ENCODE measurements at places on chromosomes 3 and 15.

GRCh38 chr15:90813796-90814190 is 54.6 kb upstream of the FURIN start:
- DNase-seq = no peak

GRCh38 chr3:184186184-184186901 is at the start of gene ABCF3:
ABCF3 (plus strand) TSS chr3:184186199; CDS start chr3:184186208, 9 bp downstream.
- DNase-seq = peak; percentile 70

- no peak for DNase-seq
Measured at GRCh38 chr15:33375236-33375635, 64.5 kb downstream of the RYR3 start.

DNA sequence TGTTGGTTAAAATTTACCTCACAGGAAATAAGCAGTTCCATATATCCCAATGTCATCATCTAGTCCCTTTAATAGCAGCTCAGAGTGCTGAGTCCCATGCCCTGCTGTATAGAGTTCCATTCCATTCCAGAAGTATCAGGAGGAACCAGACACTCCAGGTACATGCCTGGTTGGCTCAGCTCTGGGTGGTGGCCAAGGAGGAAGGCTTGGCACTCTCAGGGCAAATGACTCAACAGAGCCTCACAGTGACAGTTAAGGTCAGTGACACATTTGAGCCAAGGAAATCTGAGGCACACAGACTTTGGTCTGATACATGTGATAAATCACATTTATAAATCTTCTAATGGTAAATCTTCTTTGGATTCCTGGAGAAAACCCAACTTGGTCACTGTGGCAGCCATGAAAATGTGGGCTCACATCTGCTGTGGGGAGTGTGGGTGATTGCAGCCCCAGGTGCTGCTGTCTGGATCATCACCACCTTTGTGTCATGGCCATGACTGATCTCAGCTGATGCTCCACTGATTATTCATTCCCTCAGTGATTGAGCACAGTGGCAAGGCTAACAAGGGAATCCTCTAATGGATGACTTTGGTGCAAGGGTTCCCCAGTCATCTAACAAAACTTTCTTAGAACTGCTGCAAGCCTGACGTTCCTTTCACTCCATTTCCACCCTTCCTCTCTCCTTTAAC is 9.3 kb downstream of the HHLA2 start:
- DNase-seq = peak; percentile 11

- DNase-seq = no peak
Measured at GRCh38 chr15:36885771-36886170, 214.6 kb downstream of the MEIS2 start.

- DNase-seq = no peak
Measured at GRCh38 chr15:79657722-79658121, 225.6 kb downstream of the MINAR1 start.

- DNase-seq = no peak
Measured at GRCh38 chr15:70555713-70556112, 207.6 kb downstream of the UACA start.

- DNase-seq = peak; percentile 18
Measured at GRCh38 chr3:117674321-117674720, 964.7 kb downstream of the TUSC7 start.

DNA sequence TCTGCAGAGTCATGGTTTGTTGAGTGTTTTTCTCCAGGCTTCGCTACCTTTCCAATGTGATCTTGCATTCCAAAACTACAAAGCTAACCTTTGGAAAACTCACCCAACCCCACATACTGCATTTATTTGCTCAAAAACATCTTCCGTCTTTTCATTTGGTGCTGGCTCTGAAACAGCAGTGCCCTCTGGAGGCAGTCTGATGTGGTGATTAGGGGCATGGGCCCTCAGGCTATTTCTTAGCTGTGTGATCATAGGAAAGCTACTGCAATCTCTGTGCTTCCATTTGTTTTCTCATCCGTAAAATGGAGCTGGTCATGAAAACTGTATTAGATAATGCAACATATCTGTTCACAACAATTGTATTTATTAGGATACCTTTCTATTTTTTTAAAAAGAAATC is 47.0 kb downstream of the MTHFS start:
- peak; percentile 52 for DNase-seq

DNA sequence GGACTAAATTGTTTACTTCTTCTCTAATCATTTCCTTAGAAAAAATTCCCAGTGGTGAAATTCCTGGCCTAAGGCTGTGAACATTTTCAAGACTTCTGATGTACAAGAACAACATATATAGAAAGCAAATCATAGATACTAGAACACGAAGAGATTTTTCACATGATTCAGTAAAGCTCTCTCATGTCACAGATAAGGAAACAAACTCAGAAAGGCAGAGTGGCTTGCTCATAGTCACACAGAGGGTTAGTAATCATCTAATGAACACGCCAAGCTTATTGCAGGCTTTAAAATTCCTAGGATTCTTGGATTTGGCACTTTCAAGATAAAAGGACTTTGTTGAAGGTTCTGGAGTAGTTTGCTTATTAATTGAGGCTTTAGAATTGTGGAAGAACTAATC is 26.2 kb downstream of the CRTAP start:
- DNase-seq = no peak

DNA sequence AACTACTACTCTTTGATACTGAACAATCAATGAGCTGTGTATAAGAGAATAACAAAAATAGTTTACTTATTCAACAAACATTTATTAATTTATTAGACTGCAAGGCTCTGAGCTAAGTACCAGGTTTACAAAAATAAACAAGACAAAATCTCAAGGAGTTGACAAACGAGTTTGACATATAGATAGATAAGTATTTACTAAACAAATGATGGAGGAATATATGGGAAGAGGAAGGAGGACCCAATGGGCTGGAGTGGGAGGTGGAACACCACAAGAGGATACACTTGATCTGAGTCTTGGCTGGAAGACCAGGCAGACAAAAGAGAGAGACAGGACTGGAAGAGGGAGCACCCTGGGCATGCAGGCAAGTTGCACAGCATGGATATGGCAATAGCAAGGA is 47.5 kb upstream of the FSIP1 start:
- no peak for DNase-seq

DNA sequence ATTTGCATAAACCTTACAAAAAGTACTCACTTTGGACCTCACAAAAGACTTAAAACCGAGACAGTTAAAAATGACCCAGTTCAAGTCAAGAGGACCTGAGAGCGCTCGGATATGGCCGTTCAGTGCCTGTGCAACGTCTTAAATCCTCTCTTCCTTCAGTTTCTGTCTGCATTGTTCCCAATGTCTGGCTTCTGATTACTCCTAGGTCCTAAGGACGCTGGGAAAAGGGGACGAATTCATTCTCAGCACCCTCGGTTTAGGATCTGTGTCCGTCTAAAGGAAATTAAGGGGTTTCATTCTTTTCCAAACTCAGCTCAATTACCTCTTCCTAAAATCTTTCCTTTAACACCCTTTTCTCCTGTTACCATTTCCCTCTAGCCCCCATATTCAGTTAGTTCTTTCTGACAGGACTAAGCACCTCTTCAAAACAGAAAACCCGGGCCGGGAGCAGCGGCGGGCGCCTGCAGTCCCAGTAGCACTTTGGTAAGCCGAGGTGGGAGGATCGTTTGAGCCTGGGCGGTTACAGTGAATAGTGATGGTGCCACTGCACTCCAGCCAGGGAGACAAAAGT is 970 bp downstream of the DPPA4 start:
- peak; percentile 15 for DNase-seq

DNA sequence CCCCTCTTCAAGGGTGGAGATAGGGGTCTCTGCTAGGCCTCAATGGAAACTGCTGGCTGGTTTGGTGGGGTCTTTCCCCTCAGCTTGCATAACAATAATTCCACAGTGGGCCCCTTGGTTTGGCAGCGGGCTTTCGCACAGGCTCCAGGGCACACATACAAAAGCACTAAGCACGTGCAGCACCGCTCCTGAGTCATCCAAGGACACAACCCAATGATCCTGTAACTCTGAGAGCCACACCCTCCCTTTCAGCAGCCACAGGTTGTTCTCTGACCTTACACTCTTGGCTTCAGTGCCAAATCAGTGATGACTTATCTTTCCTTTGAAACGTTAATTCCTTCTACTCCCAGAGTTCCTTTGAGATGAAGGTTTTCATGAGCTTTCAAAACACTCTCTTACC is 41.7 kb downstream of the DAPK2 start:
- DNase-seq = peak; percentile 68

GRCh38 chr3:184078851-184079250 is 18.0 kb upstream of the HTR3E start:
- peak; percentile 8 for DNase-seq

DNA sequence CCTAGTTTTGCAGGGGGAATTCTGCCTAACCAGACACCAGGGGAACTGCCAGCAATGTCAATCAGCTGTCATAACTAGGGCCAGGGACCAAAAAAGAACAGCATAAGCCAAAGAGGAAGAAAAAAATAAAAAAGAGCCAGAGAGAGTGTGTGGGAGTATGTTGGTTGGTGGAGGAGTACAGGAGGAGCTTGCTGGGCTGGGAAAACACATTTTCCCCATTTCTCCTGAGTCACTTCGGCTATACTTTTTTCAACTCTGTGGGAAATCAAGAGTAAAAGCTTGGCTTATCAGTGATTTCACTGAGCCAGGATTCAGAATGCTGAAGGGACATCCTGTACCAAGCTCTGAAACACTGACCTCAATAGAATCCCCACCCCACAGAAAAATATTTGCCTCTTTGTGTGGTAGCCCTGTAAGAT is 144.7 kb upstream of the DPH6 start:
- DNase-seq = peak; percentile 94

GRCh38 chr3:58214484-58215316 is 3.9 kb upstream of the DNASE1L3 start:
- DNase-seq = peak; percentile 53

DNA sequence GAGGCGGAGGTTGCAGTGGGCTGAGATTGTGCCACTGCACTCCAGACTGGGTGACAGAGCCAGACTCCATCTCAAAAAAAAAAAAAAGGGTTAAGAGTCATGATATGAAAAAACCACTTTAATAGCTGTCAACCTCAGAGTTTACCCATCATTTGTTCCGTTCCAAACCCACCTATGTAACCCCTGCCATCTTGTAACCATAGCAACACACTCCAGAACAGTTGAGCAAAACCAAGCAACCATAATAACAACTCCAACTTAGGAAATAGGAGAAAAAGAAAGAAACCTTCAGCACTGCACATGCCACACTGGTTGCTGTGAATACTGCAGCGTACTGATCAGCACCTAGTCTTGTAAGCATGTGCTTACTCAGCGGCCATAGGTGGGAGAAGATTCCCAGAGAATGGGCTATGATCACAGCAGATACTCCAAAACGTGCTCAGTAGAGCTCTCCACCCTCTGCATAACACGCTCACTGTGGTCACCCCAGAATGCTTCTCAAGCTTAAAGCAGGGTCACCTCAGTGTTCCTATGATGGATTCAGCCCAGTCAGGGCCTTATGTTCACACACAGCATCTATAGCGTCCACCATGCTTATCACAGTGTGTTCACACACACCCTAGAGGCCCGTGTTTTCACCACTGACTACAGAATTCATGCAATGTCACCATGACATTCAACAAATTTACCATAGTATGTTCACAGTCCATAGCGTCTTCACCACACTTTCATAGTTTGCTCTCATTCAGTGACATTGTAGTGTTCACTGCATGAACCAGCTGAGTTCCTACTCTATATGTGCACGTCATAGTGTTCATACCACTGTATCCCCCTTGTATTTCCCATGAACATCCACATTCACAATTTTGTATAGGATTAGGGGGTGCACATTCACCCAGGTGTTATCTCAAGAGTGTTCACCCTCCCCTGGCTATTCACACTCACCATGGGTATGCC is 6.5 kb upstream of the CILP start:
- DNase-seq = no peak

GRCh38 chr15:36178303-36178633 is 401.2 kb upstream of the CDIN1 start:
- DNase-seq = no peak

- DNase-seq = no peak
Measured at GRCh38 chr3:69342074-69342473, 43.8 kb downstream of the FRMD4B start.

- no peak for DNase-seq
Measured at GRCh38 chr3:170621256-170621655, 35.4 kb upstream of the SLC7A14 start.

DNA sequence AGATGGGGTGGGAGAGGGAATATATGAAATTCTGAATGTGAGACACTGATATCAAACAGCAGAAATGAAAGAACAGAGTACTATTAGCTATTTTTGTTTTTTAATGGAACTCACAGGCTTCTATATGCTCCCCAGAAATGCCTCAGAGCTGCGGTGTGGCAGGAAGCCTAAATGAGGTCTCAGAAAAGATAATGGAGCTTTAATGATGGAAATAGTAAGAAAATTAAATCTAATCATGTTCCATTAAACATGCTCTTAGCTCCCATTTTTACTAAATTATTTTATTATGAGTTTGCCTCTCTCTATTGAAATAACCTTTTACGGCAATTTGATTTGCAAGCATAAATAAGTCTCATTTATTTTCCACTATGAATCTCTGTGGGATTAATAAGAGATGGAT is 378.9 kb downstream of the ULK4 start:
- no peak for DNase-seq

DNA sequence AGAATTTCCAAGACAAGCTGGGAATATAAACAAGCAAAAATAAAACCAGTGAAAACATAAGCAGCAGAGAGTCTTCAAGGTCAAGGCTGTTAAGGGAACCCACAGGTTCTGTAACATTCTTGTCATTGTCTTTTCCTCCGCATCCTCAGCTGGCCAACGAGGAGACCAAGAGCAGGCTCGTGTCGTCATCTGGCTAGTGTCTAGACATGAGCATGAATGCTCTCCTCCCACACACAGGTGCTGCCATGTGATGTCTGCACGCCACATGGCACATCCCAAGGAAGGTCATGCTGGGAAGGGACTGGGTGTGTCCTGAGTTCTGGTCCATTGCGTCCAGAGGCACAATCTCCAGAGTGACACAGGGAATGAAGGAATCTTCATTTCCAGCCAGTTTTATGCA is 156.2 kb downstream of the POLR2M start:
- DNase-seq = no peak

- peak; percentile 38 for DNase-seq
Measured at GRCh38 chr3:24963762-24964625, 464.1 kb upstream of the RARB start.

- DNase-seq = no peak
Measured at GRCh38 chr3:169356284-169356955, 307.1 kb downstream of the MECOM start.

DNA sequence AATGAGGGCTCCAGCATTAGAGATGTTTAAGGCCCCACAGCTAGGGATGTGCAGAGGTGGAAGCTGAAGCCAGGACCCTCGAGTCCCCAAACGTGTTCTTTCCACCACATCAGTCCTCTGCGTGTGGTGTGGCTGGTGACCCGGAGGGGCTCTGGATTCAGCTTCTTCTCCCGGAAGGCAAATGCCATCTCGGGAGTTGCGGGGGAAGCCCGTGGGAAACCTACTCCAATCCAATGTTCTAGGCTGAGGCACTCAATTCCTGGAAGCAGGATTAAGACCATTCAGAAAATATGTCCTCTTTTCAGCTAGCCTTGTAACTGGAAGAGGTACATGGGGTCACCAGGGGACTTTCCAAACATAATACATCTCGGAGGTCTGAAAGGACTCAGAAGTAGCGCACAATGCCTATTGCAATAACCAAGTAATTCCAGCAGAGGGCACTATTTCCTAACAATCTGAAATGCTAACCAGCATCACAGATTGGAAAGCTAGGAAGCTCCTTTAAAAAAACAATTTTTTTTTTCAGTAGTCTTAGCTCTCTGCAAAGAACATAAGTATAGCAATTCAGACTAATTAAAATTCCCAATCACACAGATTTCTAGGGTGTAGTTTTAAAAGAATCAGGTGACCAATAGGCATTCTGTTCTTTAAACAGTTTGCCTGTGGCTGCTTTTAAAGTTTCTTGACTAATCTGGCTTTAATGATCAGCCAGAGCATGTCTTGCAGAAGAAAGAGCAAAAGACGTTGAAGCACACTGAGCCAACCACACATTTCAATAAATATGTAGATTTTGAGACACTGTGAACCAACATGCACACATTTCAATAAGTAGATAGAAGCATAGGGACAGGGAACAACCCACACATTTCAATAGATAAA is 36.1 kb downstream of the BNC1 start:
- DNase-seq = peak; percentile 73
